AG10803 (cell line): ENCODE measurements at places on chromosomes 3 and 15.

DNA sequence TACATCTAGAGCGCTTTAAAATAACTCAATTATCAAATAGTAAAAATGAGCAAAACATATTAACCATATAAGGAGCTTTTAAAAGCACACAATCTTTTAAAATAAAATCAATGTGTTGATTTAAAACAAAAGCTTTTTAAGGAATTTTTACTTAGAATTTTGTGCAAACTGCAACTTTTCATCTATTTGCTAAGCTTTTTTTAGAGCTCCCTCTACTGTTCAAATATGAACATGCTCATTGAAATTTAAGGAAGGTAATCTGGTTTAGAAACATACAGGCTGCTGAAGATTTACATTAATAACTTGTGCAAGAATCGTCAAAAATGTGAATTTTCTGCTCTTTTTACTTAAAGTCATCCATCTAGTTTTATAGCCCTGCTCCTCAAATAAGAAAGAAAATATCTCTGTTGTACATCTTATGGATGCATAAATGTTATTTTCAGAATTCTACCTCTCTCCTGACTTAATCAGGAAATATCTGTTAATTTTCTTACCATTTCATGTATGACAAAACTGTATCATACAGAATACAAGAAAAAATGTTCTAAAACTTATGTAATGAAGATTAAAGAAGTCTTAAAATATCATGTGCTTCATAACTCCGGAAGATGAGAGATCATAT lies 469.4 kb upstream of the ROBO2 start:
- peak; percentile 17 for DNase-seq

DNA sequence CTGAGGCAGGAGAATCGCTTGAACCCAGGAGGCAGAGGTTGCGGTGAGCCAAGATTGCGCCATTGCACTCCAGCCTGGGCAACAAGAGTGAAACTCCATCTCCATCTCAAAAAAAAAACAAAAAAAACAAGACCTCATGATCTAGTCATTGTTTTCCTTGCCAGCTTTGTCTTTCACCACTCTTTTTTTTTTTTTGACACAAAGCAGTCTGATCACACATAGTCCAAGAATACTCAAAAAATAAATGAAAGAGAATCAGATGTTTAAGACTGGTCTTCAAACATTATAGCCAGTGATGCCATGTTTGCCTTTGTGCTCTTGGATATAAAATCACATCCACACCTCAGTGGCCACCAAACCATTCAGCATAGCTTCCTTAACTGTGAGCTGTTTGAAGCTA lies 5.8 kb upstream of the ADAM10 start:
- no peak for DNase-seq

DNA sequence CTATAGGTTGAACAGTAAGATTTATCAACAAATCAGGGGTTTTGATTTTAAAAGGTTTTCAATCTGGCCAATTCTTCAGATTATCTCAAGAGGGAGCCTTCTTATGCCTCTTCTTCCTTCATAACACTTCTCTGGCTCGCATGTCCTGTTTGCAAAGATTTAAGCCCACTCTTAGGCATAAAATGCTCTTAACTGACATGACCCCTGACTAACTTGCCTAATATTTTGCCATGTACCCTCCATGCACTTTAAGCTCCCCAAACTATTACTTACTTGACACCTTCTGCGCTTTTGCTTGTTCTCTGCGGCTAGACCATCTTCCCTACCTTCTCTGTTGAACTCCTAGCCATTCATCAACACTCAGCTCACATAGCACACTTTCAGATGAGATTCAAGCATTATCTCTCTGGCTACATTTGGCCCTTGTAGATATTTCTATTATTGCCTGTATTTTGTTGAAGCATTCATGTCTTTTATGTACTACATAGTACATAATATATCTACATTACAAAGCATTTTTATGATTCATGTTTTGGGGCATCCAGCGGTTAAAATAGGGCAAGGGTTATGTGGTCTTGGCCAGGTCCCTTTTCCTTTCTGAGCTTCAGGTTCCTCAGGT lies 1.0 kb upstream of the ARIH1 start:
- DNase-seq, result peak; percentile 50

- DNase-seq, result no peak
These were observed 135.1 kb downstream of the CTNNB1 start for GRCh38 chr3:41334426-41334825.

DNA sequence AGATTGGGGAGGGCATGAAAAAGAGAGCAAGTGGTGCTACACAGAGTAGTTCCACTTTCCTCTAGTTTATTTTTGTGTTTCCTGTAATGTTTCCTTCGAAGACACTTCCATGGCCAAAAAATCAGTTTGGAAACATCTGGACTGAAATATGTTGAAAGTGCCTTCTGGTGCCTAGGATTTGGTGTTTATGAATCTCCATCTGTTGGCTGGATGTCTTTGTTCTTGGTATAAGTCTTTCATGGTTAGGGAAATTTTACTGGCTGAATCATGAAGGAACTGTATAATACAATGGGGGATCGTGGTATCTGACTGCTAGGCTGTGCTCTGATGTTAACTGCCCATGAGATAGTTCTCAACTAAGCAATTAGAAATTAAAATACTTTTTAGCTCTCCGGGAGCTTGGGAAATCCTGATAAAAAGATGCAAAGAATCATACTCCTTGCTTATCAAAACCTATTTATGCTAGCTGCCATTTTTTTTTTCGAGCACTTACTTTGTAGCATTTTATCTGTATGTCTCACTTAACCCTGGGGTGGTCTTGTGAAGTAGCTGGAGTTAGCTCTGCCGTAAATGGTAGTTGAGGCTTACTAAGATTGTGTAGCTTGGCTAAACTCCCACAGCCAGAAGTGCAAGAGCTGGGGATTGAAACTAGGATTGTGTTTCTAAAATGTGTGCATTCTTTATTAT lies 21.9 kb downstream of the AKAP13 start:
- DNase-seq, result peak; percentile 37

DNA sequence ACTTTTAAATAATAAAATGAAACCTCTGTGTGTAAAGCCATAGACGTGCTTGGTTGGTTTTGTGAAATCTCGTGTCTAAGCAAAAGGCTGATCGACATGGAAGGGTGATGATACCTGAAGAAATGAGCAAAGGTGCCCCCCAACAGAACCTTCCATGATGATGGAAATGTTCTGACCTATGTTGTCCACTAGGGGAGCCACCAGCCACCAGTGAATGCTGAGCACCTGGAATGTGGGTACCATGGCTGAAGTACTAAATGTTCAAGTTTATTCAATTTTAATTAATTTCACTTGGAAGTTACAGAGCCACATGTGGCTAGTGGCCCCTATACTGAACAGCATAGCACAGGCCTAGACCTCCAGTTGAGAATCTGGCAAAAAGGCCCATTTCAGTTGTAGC lies 158.8 kb downstream of the POLR2M start:
- no peak for DNase-seq

GRCh38 chr15:74730619-74731316 lies 5.4 kb upstream of the CYP1A1 start:
- no peak for DNase-seq

GRCh38 chr15:78811124-78811824 lies at the start of gene ADAMTS7:
Gene ADAMTS7, minus strand, starts transcription at chr15:78811464. Its CDS starts 244 bp downstream, at chr15:78811220.
- peak; percentile 66 for DNase-seq

GRCh38 chr3:186467969-186468368 lies 76.2 kb downstream of the CRYGS start:
- DNase-seq, result no peak

DNA sequence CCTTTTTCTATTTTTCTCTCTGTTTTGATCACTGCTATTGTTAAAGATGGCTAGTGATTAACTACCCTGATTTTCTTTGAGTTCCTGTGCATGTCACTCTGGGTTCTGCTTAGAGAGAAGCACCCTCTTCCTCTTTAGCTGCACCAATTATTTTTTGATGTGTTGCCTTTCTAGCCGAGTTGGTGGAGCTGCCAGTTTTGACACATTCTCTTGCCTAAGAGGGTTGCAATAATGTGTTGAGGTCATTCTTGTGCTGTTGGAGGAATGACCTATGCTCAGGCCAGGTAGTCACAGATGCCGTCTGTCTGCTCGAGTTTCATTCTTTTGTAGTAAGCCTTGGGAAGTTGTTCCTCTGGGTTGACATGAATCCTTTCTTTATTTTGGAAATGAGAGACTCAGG lies 84.6 kb upstream of the DPH6 start:
- DNase-seq, result peak; percentile 38

GRCh38 chr3:65343026-65343425 lies 655.2 kb upstream of the ADAMTS9 start:
- no peak for DNase-seq

DNA sequence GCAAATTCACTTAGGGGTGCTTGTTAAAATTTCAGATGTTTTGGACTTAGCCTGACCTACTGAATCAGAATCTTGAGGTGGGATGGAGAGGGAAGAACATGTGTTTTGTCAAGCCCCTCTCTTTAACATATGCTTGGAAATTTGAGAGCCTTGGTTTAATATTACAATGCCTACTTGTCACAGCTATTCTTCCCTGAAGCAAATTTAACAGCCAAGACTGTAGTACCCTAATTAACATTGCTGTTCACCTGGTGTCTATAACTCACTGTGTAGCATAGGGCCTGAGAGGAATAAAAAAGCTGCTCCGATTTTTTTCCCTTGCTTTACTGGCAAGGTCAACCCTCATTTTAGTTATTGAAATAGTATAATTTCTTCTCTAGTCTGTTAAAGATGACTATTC lies 880.1 kb downstream of the CADM2 start:
- DNase-seq, result no peak

DNA sequence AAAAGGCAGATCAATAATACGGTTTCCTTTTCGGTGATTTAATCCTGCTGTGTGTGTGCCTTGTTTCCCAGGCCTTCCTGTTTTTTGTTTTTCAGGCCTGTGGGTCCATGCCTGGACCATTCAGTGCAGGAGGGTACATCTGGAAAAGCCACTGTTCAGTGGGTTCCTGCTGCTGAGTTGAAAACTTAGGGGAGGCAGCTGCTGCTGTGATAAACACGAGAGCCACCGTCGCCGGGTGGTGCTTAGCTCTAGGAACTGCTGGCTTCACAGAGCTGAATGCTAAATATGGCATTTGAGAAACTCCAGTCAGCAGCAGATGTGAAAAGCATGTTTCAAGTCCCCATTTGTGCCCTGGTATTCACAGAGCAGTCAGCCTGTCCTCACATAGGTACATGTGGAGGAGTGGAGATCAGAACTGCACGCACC lies 44.0 kb downstream of the SYNM start:
- no peak for DNase-seq

- DNase-seq, result no peak
These were observed 827 bp upstream of the INO80 start for GRCh38 chr15:41116962-41117252.

DNA sequence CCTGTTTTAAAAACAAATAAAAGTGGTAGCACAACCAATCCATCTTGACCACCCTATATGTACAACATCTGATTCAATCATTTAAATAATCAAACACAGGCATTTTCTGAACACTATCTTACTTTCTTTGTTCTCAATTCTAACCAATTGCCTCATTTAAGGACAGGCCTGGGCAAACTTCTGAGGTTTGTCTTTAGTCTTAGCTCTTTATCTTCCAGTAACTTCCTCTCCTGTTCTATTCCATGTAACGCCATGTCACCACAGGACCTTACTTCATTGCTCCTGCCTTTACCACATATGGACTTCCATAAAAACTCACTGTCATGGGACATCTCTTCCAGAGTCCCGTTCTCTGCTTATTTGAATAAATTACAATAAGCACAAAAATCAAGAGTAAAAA lies 14.9 kb downstream of the HDGFL3 start:
- no peak for DNase-seq

DNA sequence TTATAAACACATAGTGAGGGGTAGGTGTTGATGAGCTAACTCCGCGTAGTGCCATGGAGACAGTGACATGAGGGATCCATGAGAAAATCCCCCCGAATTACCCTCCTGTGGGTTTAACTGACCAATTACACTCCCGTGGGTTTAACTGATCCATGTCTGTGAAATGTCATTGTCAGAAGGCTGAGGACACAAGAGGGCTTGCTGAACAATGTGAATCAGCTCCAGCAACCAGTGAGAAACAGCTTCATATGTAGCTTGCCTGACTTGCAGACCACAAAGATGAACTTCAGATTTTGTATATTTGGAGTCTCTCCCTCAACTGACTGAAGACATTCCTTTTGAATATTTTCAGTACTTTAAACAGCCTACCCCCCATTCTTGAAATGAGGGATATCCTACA lies 144.9 kb downstream of the FBN1 start:
- DNase-seq, result peak; percentile 87

- no peak for DNase-seq
These were observed 555.1 kb upstream of the NAALADL2 start for GRCh38 chr3:174303907-174304560.

GRCh38 chr15:94306700-94307650 lies 75.6 kb downstream of the MCTP2 start:
- peak; percentile 65 for DNase-seq

- peak; percentile 61 for DNase-seq
These were observed 73.0 kb downstream of the OXNAD1 start for GRCh38 chr3:16337856-16338540.

GRCh38 chr15:77031376-77032050 lies 36.6 kb downstream of the PSTPIP1 start:
- no peak for DNase-seq

GRCh38 chr15:91790836-91791235 lies 62.7 kb upstream of the SLCO3A1 start:
- peak; percentile 8 for DNase-seq

DNA sequence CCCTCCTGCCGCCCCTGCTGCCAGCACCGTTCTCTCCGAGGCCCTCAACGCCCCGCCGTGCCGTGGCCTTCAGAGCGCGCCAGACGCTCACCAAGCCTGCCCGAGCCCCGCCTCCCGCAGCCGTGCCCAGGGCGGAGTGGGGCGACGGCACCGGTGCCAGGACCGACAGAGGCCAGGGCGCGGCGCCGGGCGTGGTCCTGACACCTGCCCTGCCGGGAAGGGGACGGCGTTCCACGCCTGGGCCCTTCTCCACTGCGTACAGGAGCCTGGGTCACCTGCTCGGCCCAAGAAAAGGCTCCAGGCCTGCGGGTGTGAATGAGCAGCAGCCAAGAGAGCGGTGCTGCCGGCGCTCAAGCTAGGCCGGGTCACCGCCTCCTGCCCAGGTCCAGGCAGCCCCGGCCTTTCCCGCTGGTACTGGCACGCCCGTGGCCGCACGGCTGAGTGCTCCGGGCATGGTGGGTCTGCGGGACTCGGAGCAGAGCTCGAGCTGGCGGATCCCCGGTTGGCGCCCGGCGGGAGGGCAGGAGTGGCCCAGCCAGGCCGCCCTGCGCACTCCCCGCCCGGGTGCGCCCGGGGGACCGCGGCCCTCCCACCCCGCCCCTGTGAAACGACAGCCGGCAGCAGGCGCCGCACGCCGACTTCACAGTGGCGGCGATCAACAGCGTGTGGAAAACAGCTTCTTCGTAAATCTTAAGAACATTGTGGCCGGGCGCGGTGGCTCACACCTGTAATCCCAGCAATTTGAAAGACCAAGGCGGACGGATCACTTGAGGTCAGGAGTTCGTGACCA lies 4.2 kb downstream of the OCA2 start:
- no peak for DNase-seq

- DNase-seq, result no peak
These were observed 170.4 kb upstream of the IQSEC1 start for GRCh38 chr3:13243586-13243985.
